ENCODE measurements at places on chromosomes 6 and 20.

DNA sequence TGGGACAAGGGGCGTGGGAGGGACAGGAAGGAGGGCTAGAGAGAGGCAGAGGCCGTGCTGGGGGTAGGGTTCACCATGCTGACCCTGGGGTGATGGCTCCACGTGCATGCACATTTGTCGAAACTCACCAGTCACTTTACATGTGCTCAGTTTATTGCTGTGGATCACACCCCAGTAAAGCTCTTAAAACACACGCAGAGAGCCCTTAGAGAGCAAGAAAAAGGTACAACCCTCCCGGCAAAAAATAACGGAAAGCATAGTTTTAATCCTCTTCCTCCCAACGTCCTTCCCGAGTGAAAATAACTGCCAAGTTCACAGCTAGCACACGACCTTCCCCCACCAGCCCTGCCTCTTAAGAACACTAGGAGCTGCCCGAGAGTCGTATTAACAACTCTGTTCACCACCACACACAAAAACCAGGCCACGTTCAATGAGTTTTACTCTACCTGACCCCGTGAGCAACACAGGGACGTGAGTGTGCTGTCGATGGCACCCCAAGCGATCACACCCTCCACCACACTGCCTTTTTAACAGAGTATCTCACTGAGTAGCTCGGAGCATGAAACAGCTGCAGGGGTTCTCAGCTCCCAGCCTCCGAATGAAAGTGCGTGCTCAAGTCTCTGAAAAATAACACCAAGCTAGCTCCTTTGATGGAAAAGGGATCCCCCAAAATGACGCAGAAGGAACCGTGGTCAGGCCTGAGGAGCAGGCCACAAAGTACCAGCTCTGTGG is 39.7 kb downstream of the TAF4 start:
- peak; percentile 8 for DNase-seq

DNA sequence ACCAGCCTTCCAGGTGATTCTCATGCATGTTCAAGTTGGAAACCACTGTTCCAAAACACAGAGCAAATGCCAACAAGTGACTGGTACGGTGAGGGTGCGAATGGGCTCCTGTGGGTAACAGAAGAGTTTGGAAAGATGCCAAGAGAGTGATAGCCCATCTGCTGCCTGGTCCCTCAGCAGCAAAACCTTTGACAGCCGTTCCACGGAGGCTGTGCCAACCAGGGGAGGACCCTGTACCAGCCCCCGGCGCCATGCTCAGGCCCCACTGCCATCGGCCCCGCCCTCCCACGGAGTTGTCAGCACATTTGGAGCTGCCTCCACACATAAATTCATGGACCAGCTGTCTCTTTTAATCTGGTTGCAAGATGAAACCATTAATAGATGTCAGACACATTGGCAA is 4.4 kb upstream of the PTPRT start:
- DNase-seq, result no peak

DNA sequence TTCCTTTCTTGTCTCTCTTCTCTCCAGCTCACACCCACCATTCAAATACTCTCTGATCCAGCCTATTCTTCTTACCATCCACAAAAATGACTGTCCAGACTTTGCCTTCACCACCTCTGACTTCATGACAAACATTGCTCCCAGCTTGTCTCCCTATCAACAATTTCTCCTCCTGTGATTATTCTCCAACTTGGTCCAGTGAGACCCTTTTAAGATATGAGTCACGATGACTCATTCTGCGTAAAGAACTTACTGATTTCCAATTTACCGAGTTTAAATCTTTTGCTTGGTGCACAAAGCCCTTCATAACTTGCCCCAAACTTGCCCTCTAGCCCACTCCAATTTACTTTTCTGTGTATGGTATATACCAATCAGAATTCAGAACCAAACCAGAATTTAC is 833.2 kb downstream of the MAFB start:
- DNase-seq, result no peak

DNA sequence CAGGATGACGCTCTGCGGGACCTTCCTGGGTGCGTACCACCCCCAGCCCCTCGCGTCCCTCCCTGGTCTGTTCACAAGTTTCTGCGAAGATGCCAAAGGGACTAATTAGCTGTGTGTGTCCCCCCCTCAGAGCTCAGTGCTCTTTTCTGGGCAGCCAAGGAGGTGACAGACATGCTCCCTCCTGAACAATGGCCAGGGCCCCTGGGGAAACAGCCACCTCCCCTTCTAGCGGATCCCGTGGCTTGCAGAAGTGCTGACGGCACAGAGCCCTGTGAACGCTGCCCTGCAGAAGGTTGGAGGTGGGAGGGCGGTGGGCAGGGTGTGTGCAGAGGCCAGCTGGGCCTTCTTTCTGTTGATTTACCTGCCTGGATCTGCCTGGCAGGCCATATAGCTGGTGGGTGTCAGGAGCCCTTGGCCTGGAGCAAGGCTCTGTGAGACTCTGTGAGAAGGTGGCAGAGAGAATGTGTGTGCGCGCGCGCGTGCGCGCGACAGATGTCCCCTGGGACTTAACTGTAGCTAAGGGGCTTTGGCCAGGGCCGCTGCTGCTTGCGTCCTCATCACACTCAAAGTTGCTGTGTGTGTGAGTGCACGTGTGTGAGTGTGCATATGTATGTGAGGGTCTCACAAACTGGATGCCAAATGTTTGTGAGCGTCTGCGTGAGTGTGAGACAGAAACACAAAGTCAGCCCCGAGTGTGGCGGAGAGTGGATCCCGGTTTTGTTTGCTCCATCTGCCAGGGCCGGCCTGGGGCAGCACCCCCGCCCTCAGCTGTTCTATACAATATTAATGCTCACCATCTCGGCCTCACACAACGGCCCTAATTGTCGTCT is 3.5 kb upstream of the MYT1 start:
- DNase-seq, result no peak

DNA sequence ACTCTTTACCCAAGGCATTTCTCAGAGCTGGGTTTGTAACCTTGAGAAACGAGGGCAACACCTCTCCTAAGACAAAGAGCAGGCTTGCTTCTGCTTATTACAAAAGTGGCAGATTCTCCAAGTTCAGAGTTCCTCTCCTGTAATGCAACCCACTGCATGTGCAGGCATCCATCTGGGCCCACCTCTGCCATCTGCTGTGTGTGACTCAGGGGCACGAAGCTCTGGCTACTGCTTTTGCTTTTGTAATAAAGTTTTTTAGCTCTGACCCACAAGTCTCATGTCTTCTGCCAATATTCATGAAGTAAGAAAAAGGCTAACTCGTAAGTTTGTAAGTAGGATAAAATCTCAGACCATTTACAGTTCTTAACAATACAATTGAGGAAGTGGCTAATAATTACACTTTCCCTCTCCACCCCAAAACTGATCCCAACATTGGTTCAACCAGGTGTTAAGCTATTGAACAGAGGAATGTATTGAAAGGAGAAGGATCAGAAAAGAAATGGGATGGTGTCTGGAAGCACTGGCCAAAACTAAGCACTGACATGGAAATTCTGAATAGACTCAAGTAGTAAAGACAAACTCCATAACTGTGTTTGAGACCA is 51.7 kb upstream of the SMLR1 start:
- peak; percentile 10 for DNase-seq

- DNase-seq, result no peak
Observed at GRCh38 chr6:11729076-11729475, 49.5 kb downstream of the ADTRP start.

DNA sequence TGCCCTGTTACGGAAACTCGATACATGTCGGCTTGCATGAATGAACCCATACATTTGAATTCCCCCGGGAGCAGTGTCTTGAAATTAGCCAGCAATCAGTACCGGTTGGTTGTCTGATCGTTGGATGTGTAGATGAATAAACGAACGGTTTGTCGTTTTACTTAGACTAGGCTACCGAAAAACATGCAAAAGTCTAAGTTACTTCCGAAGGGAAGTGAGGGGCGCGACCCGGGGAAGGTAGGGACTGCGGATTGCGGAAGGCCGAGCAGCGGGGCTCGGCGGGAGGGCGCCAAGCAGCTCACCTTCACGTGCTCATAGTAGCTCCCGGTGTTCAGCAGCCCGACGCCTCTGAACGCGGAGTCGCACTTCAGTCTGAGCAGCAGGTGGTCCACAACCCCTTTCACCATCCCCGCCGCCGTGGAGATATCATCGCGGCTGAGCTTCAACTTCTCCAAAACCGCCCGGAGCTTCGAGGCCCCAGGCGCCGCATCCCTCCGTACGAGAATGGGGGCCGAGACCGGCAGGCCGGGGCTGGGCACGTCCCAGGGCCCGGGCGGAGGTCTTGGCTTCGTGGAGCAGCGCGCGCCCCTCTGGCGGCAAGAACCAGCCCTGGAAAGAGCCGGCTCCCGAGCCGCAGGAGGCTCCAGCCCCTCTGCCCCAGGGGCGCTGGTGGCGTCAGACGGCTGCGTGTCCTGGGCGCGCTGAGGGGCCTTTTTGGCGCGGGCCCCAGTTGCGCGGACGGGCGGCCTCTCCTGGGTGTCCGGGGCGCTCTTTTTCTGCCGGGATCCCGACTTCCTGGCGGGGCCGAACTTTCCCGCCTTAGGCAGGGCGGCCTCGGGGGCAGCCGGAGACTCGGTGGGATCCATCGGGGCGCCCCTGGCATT is 632 bp downstream of the CGAS start:
- DNase-seq, result peak; percentile 53

- peak; percentile 8 for DNase-seq
Observed at GRCh38 chr20:3854462-3854871, 7.8 kb downstream of the MAVS start.

DNA sequence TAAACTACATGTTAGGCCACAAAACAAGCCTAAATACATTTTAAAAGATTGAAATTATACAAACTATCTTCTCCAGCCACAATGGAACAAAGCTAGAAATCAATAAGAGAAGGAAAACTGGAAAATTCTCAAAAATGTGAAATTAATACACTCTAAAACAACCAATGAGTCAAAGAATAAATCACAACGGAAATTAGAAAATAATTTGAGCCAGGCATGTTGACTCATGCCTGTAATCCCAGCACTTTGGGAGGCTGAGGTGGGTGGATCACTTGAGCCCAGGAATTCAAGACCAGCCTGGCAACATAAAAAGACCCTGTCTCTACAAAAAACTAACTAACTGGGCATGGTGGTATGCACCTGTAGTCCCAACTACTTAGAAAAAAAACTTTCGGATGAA is 6.3 kb upstream of the WFDC13 start:
- no peak for DNase-seq

- no peak for DNase-seq
Observed at GRCh38 chr20:63508072-63508768, 9.3 kb upstream of the EEF1A2 start.
